ENCODE measurements at places on chromosomes 3 and 15.

DNA sequence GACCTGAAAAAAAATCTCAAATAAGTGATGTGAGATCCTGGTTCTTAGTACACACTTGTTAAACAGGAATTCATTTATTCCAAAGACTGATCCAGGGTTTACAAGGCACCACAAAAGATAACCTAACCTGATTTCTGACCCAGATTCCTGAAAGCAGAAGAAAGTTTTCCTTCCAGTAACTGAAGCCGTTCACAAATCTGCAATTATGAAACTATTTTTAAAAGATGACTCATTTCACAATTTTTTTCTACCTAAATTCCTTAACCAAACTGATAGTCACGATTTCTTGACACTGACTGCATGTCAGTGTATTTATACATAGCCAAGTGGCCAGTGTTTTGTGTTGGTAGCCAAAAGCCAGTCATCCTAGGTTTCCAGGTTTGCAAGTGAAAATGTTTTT, 17.1 kb downstream of the SLC9A9 start:
- peak; percentile 8 for DNase-seq

- DNase-seq, result no peak
These were observed 116.9 kb downstream of the CD47 start for GRCh38 chr3:107973961-107974360.

- DNase-seq, result no peak
These were observed 15.9 kb downstream of the SHF start for GRCh38 chr15:45171912-45172311.

GRCh38 chr3:152375546-152375945, 106.8 kb downstream of the MBNL1 start:
- DNase-seq, result no peak

- DNase-seq, result no peak
These were observed 115.3 kb downstream of the POLR2M start for GRCh38 chr15:57821826-57822225.

- DNase-seq, result no peak
These were observed 23.4 kb downstream of the HACD3 start for GRCh38 chr15:65553691-65554090.

DNA sequence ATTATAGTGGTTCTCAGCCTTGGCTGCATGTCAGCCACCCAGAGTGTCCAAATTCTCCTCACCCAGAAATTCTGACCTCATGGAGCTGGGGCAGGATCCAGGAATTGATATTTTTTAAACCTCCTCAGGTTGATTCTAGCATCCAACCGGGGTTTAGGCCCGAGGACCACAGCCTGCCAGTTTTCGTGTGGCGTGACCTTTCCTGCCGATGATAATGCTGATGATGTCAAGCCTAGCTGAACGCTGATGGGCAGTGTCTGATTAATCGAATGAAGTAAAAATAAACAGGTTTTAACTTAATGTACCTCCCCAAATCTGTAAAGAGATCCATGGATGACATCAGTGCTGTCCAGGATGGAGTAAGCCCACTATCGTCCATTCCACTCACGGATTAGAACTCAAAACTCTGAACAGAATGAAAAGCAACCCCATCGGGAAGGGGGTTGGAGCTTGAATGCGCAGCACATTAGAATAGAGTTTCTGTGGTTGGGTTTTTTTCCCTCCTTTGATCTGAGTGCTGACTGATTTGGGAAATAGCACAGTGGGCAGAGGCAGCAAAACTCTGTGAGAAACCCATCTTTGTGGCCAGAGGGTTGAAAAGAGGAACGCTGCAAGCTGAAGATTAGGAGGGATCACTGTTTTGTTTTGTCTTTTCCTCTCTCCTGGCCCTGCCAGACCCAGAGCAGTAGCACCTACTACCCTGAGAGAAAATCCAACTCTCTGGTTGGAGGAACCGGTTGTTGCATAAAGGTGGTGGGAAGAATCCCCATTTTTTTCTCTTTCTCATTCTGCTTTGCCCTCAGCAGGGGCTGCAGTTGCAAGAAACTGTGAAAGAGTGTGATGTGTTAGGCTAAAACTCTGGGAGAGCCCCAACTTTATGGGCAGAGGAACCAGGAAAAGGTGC, 153.9 kb downstream of the APBA2 start:
- no peak for DNase-seq

DNA sequence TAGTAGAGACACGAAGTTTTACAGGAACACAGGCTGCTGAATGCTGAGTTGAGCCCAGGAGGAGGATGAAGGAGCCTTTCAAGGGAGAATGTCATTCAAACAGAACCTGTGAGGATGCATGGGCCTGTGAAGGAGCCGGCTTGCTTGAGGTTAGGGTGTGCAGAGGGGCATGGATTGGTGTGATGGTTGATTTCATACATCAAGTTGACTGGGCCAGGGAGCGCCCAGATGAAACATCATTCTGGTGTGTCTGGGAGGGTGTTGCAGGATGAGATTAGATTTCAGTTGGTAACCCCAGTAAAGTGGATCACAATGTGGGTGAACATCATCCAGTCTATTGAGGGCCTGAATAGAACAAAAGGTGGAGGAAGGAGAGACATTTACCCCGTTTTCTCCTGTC, 243.6 kb downstream of the EDEM1 start:
- no peak for DNase-seq

DNA sequence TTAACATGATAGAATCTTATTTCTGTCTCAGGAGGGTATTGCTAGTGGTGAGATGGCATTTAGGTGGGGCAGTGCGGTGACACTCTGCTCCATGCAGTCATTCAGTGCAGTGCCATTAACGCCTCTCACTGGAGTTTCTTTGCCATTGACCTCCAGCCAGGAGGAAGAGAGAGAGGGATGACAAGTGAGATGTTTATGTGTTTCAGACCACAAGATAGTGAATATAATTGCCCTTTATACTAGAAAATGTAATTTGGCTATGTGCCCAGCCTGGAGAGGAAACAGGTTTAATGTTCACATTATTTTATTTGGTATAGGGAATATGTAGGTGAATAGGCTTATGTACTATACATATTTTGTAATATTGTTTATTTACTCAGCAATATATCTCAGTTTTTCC, 84.5 kb downstream of the ZIC1 start:
- no peak for DNase-seq

GRCh38 chr3:151483961-151484520, 23.2 kb upstream of the IGSF10 start:
- no peak for DNase-seq

DNA sequence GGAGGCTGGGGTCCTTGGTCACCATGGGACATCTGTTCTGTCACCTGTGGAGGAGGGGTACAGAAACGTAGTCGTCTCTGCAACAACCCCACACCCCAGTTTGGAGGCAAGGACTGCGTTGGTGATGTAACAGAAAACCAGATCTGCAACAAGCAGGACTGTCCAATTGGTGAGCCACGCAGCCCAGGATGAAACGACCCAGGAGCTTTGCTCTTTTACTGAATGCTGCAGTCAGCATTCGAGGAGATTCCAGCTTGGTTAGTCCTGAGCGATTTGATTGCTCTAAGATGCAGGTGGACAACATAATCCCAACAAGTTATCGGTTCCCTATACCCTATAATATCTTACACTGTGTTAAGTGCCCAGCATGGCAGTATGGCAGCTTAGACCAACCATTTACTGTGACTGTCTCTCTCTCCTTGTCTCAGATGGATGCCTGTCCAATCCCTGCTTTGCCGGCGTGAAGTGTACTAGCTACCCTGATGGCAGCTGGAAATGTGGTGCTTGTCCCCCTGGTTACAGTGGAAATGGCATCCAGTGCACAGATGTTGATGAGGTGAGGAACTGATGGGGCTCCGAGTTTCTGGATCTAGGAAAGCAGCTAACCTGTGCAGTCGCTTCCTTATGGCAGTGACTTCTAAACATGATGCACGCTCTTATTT, 7.8 kb downstream of the THBS1 start:
- no peak for DNase-seq

DNA sequence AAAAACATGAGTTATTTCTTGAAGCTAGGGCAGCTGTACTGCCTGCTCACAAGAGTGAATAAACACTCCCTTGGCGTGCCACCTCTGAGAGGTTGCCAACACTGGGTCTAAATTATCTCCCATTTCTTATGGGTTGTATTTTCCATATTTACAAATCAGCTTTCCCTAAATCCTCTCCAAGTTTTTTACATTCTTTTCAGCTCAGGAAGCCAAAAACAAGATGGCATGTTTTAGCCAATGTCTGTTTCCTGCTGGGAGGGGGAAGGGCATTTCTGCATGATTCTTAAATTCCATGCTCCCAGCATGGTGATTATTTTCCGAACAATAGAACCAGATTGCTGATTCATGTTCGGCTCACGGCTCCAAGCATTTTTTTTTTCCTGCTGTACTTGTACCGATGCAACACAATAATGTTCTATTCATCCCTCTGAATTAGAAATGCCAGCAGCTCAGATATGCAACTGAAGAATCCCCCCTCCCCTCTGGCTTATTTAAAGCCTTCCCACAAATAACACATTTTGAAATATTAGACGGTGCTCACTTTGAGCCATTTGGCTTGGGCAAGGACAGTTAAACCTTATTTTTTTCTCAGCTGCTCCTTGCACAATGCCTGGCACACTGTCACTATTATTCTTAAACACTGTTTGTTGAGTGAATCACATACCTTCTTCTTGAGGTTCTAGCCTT, 252.5 kb downstream of the THRB start:
- DNase-seq, result no peak

DNA sequence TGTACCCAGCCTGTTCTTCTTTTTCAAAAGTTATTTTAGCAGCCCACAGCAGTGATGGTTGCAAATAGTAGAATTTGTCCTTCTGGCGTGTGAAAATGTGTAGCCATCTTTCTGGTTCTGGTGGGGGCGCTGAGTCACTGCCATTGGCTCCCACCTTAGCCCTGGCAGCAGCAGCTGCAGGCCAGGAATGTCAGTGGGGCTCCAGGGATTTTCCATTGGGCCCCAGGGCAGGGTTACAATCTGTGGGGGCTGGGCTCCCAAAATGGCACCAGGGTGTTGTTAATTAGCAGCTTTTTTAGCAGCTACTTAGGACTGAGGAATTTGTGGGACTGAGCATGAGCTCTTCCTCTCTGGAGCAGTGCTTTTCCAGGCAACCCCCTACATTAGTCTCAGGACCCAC, 38.9 kb downstream of the TOPAZ1 start:
- DNase-seq, result no peak

- no peak for DNase-seq
These were observed 789.8 kb downstream of the NAALADL2 start for GRCh38 chr3:175648899-175649298.

- no peak for DNase-seq
These were observed 6.4 kb downstream of the CFAP20DC start for GRCh38 chr3:59043391-59043790.

- DNase-seq, result no peak
These were observed 31.6 kb downstream of the DRD3 start for GRCh38 chr3:114147251-114147650.

- no peak for DNase-seq
These were observed 25.9 kb upstream of the SNRK start for GRCh38 chr3:43260412-43260811.

GRCh38 chr3:105649480-105649879, 219.3 kb downstream of the CBLB start:
- DNase-seq, result no peak

GRCh38 chr3:173255555-173255954, 114.5 kb upstream of the SPATA16 start:
- DNase-seq, result no peak
